ENCODE measurements at places on chromosomes 5 and 9. TPM values are rescaled to one million over a fixed set of nuclear protein-coding genes. Genes with fewer than 3 reads are reported as not detected.
A peak's percentile ranks its signal among the peaks of the same experiment; 100 is the strongest.

DNA sequence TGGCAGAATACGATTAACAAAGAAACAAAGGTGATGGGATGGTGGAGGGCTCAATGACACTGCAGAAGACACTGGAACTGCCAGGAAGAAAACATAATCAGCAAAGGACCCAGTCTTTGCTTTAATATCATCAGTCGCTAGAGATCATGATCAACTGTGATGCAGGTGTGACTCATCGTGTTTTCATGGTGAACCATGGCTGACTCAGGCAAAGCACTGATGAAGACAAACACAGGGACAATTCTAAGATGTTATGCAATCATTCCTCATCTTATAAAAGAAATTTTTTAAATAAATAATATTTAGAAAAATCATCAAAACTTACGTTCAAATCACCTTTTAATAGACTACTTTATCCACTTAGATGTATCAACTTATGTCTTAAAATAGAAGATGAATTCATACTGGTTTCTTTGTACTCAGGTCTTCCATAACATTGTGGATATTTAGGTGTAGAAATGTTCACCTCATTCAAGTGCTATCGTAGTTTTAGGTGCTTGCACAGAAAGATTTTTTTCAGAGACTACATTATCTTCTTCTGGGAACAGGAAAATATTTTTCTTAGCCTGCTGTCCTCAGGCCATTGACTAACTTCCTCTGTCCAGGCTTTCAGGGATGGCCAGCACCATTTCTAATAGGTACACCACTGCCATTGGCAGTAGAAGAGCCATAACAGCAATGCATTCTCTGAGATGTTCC is 673.4 kb upstream of the MEF2C start:
- no peak for DNase-seq

GRCh38 chr5:153276151-153276550 is 214.3 kb upstream of the GRIA1 start:
- DNase-seq = no peak

DNA sequence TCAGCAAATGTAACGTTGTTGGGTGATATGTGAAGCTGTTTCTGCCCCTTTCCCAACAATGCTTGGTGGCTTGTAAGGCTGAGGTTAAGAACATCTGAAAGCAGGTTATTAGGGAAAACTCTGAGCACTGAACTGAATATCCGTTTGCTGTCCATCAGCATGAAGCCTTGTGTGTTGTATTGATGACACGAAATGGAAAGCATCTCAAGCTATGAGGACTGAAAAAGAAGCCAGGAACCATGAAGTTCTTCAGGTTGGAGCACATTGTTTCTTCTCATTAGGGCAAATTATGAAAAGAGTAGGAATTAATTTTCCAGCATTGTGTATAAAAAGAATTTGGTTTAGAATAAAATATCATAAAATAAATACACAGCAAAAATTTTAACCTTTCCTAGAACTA is 106.8 kb downstream of the IZUMO3 start:
- DNase-seq = no peak

Gene SEC16A
- total RNA-seq = 22.3 TPM

GRCh38 chr9:15308511-15308910 is 1.5 kb upstream of the TTC39B start:
- no peak for DNase-seq

Gene TMEM203
- total RNA-seq = 44.6 TPM

- no peak for DNase-seq
Measured at GRCh38 chr9:131635892-131636291, 90.6 kb downstream of the PRRT1B start.

GRCh38 chr9:134252084-134252830 is 74.0 kb upstream of the RXRA start:
- peak; percentile 44 for DNase-seq

Gene TTC39B
- total RNA-seq = 1.9 TPM

- no peak for DNase-seq
Measured at GRCh38 chr9:2639786-2640185, 18.2 kb downstream of the VLDLR start.

GRCh38 chr5:172886974-172887501 is 53.0 kb downstream of the ERGIC1 start:
- DNase-seq = peak; percentile 91

GRCh38 chr5:18113721-18114120 is 479.5 kb downstream of the TAF11L14 start:
- DNase-seq = no peak

- peak; percentile 15 for DNase-seq
Measured at GRCh38 chr9:128764361-128764760, 7.4 kb downstream of the ZER1 start.

DNA sequence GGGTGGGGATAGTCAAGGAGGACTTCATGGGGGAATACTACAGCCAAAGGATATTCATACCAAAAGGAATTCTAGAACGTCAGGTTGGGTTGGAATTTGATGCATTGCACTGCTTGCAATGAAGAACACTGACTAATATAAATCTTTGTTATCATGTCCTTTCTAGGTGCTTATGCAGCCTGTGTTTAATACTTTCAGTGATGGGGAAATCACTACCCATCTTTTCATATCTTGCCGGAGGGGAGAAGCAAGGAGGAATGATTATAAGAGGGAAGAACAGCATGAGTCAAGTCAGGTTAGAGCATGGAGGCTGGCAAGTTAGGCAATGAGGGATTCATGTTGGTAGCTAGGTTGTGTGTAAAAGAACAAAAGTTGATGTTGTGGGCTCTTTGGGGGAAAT is 5.1 kb upstream of the CCDC69 start:
- no peak for DNase-seq

DNA sequence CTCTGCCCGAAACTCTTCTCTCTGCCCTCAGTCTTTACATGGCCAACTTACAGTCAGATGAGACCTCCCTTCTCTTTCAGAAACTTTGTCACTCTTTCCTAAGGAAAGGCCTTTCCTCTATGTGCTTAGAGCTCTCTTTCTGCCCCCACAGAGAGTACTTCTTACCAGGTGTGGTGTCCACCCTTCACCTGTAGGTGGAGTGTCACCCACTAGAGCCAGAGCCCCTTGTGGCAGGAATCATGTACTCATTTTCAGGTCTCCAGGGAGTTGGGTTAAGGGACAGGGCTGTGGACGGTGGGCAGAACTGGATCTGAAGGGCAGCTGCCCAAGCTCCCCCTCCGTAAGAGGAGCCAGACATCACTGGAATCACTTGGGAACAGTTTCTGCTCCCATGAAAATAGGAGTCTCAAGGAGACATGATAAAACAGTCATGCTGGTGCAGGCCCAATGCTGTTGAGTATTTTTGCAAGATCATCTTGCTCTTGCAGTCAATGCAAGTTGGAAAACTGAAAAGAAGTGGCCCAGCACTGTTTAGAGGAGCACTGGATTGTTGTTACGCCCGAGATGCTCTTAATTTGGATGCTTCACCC is 436.7 kb downstream of the ZSWIM6 start:
- DNase-seq = no peak

- DNase-seq = no peak
Measured at GRCh38 chr9:112168197-112168596, 6.9 kb downstream of the SUSD1 start.

Gene PCDHA11
- not detected for total RNA-seq

DNA sequence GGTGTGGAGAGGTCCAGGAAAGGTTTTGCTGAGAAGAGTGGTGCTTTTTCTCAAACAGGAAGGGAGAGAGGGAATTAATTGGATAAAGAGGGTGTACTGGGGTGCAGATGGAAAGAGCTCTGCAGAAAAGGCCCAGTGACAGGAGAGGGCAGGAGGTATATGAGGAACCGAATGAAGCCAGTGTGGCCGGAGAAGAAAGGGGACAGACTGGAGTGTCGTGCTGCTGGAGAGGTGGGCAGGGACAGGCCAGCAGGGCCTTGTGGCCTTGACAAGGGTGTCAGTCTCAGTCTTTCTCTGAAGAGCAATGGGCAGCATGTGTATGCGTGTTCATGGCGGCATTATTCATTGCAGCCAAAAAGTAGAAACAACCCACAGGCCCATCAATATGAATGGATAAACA is 48.1 kb downstream of the ARHGEF37 start:
- no peak for DNase-seq

Gene RANBP3L
- 0.49 TPM for total RNA-seq

Gene IFNA2
- not detected for total RNA-seq

- no peak for DNase-seq
Measured at GRCh38 chr9:105295986-105296385, 51.5 kb downstream of the SLC44A1 start.

- no peak for DNase-seq
Measured at GRCh38 chr9:13615660-13616490, 336.4 kb upstream of the MPDZ start.

DNA sequence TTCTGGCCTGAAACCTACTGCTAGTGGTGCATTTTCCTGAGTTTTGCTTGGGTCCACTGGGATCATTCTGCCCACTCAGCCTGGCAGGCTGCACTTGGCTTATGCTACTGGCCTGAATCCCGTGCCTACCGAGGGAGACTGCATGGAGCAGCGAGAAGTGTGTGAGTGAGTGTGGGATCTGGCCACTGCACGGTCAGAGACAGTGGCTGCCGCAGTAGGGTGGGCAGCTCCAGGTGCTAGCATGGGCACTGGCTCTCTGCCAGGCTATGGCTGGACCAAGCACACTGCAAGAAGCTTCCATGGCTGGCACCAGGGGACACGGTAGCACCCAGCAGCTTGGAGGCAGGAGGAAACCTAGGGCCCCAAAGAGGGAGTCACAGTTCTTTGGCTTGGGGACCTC is 1058.7 kb upstream of the ACO1 start:
- no peak for DNase-seq

DNA sequence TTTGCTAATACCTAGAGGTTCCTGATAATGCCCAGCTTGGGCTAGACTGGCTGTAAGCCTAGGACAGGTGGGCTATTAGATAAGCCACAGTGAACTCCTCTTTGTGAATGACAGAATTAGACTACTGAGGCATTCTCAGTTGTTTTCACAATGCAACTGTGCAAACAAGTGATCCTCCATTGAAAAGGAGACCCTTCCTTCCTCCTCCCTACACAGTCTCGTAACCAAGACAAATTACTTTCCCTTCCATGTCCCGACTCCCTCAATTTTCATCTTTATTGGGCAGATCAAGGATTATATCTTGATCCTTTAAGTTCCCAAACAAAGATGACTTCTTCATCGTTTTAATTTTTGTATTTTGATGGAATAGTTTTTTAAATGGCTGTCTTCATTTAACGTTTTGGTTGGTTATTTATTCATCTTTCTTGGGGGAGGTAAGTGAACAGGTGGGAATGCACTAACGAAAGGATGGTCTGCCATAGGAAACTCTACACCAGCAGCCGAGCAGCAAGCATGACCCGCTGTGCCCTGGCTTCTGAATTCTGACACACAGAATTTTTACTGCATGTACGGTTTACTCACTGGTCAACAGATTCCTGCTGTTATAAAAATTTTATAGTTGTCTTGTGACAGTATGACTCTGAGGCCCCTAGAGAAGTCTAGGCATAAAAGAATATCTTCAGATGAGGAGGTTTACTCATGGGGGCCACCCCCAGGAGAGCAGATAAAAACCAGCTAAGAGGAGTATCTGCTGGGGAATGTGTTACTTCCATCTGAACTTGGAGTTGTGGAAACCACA is 137.5 kb upstream of the TUT7 start:
- DNase-seq = no peak

DNA sequence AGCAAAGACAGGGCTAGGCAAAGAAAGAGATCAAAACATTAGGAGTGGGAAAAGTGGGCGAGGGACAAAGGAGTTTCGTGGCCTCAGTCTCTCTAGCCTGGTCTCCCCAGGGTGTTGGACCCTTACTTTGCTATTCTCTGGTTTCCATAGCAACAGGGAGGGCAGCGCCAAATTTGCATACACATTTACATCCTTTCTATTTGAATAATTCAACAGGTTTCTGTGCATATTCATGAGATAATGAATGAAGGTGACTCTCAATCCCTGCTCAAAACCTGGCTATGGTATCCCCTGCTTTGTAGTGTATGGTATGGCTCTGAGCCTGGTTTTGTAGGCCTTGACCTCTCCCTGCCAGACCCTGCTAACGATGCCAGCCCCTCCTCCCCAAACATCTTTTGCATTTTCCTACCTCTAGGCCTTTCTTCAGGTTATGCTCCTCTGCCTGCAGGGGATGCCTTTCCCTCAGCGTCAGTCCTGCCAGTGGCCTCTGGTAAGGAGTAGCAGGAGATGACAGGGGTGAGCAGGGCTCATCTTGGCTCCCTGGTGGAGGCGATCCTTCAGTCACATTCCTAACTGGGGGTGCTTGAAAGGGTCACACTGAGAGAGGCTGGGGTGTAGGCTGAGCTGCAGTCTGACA is 9.8 kb downstream of the RPP25L start:
- no peak for DNase-seq
